Amniotic epithelial cell (primary cell): ENCODE measurements at places on chromosomes 6 and 20.

GRCh38 chr20:46376196-46376785, 30.1 kb downstream of the ELMO2 start:
- no peak for DNase-seq

- no peak for DNase-seq
Measured at GRCh38 chr6:51147756-51148155, 329.1 kb downstream of the TFAP2B start.

- DNase-seq = no peak
Measured at GRCh38 chr6:33279257-33279695, 2.4 kb downstream of the B3GALT4 start.

DNA sequence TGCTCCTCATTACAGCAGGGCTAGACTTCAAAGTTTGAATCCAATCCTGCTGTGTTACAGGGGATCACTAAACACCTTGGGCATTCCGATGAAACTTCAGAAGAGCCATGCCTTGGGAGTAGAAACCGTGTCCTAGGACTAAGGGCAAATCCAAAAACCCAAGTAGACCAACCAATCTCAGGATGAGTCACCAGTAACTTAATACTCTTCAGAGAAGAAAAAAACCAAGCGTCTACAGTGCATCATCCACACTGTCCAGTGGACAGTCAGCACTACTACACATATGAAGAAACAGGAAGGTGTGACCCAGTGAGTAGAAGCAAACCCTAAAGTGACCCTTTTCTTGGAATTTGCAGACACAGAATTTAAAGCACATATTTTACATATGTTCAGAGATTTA, 39.5 kb upstream of the VAPB start:
- peak; percentile 72 for DNase-seq

DNA sequence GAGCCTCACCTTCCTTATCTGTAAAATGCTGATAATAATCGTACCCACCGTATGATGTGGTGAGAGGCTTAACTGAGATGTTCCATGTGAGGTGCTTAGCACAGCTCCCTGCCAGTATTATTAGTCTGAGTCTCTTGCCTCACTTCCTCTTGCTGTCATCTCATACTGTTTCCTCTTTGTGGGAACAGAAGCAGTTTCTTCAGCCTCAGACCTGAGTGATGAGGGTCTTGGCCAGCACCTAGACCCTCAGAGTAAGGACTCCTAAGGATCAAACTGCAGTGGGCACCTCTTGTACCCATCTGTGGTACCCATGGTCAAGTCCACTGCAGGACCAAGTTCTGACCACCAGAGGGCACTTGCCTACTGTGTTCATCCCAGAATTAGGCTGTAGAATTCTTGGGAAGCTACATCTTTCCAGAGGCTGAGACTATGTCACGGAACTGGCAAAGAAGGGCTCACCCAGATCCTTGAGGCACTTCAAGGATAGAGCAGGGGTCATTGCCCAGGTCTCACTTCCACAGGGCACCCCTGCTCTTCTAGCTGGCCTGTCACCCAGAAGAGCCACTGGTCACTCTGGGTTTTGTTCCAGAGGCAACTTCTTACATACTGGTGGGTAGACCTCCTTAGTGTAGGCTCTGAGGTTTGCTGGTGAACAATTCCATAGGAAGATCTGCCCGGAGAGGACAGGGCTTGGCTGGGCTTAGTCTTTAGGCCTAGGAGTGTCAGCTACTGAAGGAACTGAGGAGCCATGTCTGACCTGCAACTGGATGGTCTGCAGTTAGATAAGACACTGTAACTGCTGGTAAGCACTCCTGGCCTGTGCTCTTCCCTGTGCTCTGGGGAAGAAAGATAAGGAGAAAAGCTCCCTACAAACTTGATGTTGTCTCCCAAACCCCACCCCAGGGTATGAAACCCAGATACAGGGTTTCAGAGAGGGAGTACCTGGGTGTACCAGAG, 20.6 kb upstream of the SGK2 start:
- DNase-seq = peak; percentile 55

GRCh38 chr6:18383441-18383840, 3.7 kb upstream of the RNF144B start:
- no peak for DNase-seq

- no peak for DNase-seq
Measured at GRCh38 chr6:131631625-131632289, 3.7 kb upstream of the MED23 start.

DNA sequence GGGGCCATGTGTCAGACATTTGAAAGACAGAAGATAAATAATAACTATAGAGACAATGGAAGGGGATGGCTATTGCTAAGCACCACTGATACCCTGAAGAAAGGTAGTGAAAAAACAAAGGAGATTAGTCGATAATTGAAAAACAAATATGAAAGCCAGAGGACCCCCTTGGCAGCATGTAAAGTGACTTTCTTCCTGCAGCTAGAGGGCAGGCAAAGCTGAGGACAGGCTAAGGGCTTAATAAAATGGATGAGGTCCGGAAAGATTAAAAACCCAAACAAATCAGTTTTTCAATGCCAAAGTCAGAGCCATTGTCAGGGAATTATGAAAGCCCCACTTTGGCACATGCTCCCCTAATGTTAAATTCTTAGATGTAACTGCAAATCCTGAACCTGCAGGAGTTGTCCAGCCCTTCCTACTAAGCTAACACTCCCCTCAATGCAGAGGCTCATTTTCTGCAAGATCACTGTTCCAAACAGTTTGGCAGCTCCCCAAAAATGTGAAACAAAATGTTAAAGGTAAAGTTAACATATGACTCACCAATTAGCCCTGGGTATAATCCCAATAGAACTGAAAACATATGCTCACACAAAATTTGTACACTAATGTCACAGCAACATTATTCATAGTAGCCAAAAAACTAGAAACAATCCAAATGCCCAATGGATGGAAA, 1177.9 kb downstream of the GRIK2 start:
- DNase-seq = no peak

GRCh38 chr20:50320005-50320900, 129.6 kb downstream of the CEBPB start:
- peak; percentile 42 for DNase-seq

GRCh38 chr6:169158174-169158573, 95.5 kb downstream of the THBS2 start:
- no peak for DNase-seq

DNA sequence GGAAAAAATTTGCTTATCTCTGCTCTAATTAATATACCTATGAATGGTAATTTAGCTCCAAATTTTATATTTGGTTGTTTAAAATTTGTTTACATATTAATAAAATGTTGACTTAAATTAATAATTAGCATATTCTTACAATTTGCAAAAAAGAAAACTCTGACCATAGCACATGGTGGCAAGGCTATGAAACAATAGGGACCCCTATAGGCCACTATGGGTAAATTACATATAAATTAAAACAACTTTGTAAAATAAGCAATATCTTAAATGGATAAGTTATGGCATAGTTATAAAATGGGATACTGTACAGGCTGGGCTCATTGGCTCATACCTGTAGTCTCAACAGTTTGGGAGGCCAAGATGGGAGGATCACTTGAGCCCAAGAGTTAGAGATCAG, 76.0 kb downstream of the MKKS start:
- peak; percentile 31 for DNase-seq

- DNase-seq = no peak
Measured at GRCh38 chr6:82891076-82891475, 174.6 kb downstream of the UBE3D start.

- DNase-seq = peak; percentile 99
Measured at GRCh38 chr6:121748376-121748775, 312.9 kb downstream of the GJA1 start.
